ENCODE measurements at places on chromosomes 6 and 20.
A peak's percentile ranks its signal among the peaks of the same experiment; 100 is the strongest.

DNA sequence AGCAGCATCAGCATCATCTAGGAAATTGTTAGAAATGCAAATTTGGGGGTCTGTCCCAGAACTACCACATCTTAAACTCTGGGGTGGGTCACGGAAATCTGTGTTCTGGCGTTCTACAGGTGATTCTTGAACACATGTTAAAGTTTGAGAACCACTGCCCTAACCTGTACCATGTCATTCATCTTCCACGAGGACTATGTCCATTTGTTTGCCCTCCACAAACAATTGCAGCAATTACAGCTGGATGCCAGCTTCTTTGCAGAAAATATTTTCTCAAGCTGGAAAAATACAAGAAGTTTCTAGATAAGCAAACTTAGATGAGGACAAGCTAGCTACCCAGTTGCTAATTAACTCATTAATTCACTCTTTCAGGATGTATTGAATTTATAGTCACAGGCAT, 54.1 kb downstream of the MAFB start:
- DNase-seq = no peak

- DNase-seq = peak; percentile 82
Measured at GRCh38 chr6:118896339-118897136, 2.6 kb downstream of the ASF1A start.

DNA sequence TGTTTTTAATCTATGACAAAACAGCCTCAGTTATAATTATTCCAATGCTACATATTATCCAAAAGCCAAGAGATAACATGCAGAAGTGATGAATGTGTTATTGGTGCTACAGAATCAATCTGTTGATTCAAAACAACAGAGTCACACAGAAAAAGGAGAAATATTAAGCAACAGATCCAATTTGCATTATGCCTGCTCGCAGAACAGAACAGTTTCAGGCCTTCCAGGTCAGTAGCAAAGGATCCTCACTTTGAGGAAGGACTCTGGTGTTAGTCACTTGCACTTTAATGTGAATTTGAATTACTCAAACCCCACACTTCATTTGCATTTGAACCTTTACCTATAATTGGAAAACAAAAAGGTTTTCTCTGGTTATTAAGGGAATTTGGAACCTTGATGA, 198.6 kb upstream of the NT5E start:
- DNase-seq = no peak

GRCh38 chr6:9225441-9225871, 790.1 kb upstream of the SLC35B3 start:
- no peak for DNase-seq

- no peak for DNase-seq
Measured at GRCh38 chr6:83114164-83114563, 46.7 kb downstream of the DOP1A start.

DNA sequence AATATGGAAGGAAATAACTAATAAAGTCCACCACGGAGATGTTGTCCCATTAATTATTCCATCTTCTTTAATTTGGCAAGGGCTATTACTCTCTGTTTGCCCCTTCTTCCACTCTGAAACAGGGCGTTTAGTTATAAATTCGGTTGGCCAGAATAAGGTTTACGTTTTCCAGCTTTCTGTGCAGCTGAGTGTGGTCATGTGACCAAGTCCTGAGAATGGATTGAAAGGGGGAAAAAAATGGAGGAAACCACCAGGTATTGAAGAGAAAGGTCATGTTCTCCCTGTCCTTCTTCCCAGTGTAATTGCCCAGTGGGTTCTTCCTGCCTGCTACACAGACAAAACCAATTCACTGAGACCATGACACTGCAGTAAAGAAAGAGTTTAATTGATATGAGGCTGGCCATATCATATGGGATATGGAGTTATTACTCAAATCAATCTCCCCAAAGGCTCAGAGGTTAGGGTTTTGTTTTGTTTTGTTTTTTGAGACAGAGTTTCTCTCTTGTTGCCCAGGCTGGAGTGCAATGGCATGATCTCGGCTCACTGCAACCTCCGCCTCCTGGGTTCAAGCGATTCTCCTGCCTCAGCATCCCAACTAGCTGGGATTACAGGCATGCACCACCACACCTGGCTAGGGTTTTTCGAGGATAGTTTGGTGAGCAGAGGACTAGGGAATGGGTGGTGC, 14.3 kb upstream of the TBC1D22B start:
- DNase-seq = no peak

GRCh38 chr6:105109955-105110895, 69.6 kb downstream of the POPDC3 start:
- no peak for DNase-seq

DNA sequence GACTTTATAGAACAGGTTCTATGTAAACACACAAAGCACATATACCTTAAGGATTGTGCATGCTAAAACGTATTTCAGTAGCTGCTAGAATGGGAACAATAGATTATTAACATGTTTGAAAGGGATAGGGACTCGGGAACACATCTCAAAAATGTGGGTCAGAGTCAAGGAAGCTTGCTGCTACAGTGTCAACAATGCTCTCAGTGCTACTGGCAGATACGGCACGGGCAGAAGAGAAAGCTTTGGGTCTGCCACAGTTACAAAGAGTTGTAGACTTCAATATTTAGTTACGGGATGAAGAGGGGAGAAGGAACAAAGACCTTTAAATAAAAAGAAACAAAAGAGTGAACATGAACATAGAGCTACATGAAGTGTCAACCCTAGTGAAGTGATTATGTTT, 170.5 kb downstream of the BACH2 start:
- no peak for DNase-seq

DNA sequence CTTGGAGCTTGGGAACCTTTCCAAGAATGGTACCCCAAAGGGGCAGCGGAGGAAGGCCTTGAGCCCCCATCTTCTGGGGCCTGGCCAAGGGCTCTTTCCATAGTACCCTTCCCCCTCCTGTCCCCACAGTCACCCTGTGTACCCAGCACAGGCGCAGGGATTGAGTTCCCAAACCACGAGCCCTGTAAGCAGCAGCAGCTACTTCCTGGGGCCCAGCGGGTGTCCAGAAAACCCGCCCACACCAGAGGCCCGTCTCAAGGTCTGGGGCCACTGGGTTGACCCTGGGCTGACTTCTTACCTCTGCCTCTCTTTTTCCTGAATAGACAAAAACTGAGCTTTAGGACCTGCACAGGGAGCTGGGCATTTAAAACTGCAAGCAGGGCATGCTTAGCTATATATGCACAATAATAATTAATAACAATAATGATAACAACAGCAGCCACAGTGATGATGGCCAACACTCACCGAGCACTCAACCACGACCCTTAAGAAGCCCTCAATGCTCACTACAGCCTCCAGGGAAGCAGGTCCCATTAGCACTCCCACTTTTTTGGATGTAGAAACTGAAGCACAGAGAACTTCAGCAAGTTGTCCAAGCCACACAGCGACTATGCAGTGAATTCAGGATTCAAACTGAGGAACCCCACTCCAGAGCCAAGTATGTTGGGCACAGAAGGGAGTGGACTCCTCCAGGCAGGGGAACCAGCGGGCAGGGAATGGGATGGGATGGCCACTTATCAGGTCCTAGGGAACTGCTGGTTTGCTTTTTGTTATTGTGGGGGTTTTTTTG, 14.5 kb downstream of the NOL4L start:
- DNase-seq = no peak

- DNase-seq = no peak
Measured at GRCh38 chr6:108764580-108764950, 83.7 kb upstream of the ARMC2 start.

DNA sequence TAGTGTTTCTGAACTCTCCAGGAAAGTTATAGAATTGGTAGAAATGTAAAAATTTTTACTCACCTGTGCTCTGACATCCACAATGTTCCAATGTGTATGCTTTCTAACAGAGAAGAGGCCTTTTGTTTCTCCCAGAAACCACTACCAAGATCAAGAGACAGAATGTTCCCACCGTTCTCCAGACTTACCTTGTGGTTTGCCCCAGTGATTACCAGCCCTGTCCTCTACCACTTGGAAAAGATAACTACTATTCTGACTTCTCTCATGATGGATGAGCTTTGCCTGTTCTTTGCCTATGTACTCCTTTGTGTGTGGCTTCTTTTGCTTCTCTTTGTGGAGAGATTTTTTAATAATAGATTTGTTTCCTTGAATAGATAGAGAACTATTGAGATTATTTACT, 173.0 kb upstream of the SCGN start:
- no peak for DNase-seq

GRCh38 chr6:4358414-4359107, 223.2 kb upstream of the ECI2 start:
- no peak for DNase-seq

GRCh38 chr6:165117121-165117520, 192.3 kb downstream of the C6orf118 start:
- no peak for DNase-seq

- DNase-seq = no peak
Measured at GRCh38 chr6:155196911-155197310, 66.9 kb upstream of the CLDN20 start.

DNA sequence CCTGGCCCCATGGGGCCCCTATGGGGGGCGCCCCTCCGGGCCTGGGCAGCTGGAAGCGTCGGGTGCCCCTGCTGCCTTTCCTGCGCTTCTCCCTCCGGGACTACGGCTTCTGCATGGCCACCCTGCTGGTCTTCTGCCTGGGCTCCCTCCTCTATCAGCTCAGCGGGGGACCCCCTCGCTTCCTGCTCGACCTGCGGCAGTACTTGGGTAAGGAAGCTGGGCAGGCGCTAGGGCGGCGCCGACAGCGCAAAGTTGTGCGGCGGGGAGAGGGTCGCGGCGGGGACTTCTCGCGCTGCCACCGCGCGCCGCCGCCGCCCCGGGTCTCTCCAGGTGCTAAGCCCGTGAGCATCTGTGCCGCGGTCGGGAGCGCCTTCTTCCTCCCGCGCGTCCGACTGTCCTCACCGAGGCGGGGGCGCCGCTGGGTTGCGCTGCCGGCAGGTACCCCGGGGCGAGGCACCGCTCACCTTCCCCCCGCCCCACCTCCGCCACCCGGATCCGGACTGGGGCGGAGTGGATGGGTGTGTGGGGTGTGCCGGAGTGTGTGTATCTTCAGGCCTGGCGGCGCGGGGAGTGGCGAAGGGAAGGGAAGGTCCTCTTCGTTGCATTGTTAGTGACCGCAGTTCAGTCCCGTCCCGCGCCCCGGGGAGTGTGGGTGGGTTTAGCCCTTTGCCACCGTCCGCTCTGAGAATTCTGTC, 788 bp downstream of the UST start:
- no peak for DNase-seq

DNA sequence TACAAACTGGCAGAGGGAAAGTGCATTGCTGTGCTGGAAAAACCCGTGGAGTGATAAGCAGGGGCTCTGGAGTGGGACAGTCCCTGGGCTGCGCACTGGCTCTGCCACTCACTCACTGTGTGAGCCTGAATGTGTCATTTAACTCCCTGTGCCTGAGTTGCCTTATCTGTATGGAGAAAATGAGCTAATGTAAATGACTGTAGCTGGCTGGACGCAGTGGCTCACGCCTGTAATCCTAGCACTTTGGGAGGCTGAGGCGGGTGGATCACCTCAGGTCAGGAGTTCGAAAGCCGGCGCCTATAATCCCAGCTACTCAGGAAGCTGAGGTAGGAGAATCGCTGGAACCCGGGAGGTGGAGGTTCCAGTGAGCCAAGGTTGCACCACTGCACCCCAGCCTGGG, 18.4 kb upstream of the RPN2 start:
- no peak for DNase-seq

DNA sequence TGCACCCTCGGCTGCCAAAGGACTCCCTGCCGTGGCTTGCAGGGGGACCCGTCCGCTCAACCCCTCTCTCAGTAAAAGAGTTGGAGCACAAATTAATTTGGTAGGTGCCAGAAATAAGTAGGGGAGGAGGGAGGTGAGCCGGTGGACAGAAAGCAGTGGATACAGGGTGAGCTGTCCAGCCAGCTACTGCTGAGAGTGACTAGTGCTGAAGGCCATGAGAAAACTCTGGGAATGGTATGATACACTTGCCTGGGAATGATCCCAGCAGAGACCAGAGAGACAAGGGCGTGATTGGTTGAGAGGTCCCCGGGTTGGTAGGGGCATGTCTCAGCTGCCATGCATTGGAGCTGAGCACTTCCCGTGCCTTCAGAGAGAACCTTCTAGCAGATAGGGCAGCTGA, 15.7 kb downstream of the FOXQ1 start:
- no peak for DNase-seq

GRCh38 chr20:22293886-22294285, 290.5 kb downstream of the FOXA2 start:
- DNase-seq = no peak

DNA sequence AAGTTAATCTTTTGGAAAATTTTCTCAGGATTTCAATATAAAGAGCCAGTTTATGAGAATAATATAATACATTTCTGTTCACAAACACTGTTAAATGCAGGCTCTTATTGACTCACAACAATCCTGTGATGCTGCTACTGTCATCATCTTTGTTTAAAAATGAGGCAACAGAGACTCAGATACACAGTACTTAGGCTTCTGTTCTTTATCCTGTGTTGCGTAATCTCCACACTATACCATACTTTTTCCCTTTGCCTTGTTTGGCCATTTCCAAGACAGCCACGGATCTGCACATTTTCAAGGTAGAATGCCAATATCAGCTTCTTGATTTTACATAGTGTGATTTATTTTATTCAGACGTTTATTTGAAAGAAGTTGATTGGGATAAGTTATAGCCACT, 699.0 kb upstream of the CITED2 start:
- DNase-seq = no peak

All from Jurkat, Clone E6-1 (cell line).